ENCODE measurements at places on chromosomes 3 and 15. TPM values are rescaled to one million over a fixed set of nuclear protein-coding genes. Genes with fewer than 3 reads are reported as not detected.

Gene RGMA
- total RNA-seq: 10.3 TPM

DNA sequence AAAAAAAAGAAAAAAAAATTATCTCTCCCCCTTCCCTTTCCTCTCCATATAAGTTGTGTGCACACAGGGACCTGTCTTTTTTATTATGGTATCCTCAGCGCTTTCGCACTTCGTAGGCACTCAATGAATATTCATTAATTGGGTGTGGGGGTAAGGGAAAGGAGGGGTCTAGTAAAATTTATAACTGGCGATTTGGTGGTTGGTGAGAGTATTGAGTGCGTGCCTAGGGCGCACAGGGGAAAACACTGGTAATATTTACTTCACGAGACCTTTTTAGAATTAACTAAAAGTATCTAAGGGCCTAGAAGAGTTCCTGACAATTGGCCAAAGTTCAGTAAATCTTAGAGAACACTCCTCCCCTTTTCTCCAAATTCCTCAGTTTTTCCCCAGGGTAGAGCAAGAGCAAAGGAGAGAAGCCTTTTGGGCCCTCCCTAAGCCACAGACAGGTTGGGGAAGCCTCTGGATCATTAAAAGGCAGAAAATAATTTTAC is 25.7 kb downstream of the TYRO3 start:
- peaks cover 5% of the 10 kb centered on the region for H3K4me1 ChIP-seq
- no peak overlapping the region for H3K27ac ChIP-seq
- no peaks in the 10 kb centered on the region for H3K27me3 ChIP-seq
- H3K4me3 ChIP-seq: no peak overlapping the region
- DNase-seq: no peak

GRCh38 chr3:6168256-6168655 is 692.7 kb upstream of the GRM7 start:
- no peaks in the 10 kb centered on the region for H3K36me3 ChIP-seq
- H3K4me1 ChIP-seq: no peaks in the 10 kb centered on the region
- H3K4me3 ChIP-seq: no peak overlapping the region
- DNase-seq: no peak
- no peak overlapping the region for H3K27ac ChIP-seq

GRCh38 chr15:77457191-77457904 is 36.7 kb downstream of the HMG20A start:
- H3K27me3 ChIP-seq: no peaks in the 10 kb centered on the region
- H3K4me1 ChIP-seq: peaks cover 20% of the 10 kb centered on the region
- peak; percentile 53 for DNase-seq
- peak overlapping the region; percentile 24 for H3K27ac ChIP-seq
- no peak overlapping the region for H3K4me3 ChIP-seq

DNA sequence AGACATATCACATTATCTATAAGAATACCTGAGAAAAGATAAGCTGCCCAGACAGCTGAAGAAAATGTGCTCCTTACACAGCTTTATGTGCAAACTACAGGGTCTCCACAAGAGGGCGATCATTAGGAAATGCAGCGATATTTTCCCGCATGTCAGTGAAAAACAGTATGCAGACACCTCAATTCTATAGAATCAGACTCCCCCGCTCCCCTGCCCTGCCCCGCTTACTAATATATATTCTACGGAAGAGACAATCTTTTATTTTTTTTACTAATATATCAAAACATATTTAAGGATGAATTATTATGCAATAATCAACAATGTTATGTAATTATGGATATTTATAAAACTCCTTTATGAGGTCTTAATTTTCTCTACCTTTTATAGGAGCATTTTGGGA is 681.3 kb downstream of the ROBO1 start:
- H3K27me3 ChIP-seq: no peaks in the 10 kb centered on the region
- H3K4me3 ChIP-seq: no peak overlapping the region
- peak; percentile 20 for DNase-seq
- no peaks in the 10 kb centered on the region for H3K36me3 ChIP-seq

Gene POC1A
- 0.92 TPM for total RNA-seq

Gene COMMD4
- 63.2 TPM for total RNA-seq

Gene SLC51B
- total RNA-seq: not detected

DNA sequence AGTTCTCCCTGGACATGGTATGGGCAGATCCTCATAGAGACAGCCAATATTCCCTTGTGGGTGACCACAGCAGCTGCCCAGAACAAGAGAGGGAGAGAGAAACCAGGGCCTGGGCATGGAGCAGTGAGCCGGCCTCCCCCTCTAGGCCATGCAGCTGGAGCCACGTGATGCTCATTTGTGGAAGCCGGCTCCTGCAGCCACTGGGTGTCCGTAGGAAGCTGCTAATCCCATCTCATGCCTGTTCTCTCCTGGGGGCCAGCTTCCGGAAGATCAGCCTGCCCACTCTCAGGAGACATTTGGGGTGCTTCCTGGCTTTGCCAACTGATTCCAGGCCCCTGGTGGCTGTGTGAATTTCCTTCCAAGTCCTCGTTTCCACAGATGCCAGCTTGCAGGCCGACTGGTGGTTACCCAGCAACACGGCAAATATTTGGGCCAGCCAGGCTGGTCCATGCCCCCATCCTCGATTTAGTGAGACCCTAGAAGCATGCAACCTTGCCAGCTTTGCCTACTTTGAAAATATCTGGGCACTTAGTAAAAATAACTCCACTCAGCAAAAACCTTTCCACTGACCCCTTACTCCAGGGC is 55.3 kb downstream of the LINGO1 start:
- no peak for DNase-seq
- no peaks in the 10 kb centered on the region for H3K27me3 ChIP-seq
- H3K4me3 ChIP-seq: no peak overlapping the region

DNA sequence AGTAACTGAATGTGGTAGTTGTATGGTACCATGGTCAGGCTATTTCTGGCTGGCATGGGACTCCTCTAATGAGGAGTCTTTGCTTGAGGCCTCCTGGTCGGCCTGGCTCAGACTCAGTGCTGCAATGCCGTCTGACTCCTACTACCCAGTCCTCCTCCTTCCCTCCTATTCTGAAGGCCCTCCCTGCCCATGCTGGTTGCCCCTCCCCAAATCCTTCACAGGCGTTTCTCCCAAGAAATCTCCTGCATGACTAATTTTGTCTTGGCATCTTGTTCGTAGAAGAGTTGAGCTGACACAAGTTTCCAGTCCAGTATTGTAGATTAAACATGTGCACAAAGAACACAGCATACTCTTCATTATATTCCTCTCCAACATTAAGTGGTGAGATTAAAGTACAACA is 115.5 kb downstream of the NFKBIZ start:
- H3K27ac ChIP-seq: no peak overlapping the region
- H3K4me1 ChIP-seq: no peaks in the 10 kb centered on the region
- no peaks in the 10 kb centered on the region for H3K36me3 ChIP-seq
- H3K4me3 ChIP-seq: no peak overlapping the region
- no peaks in the 10 kb centered on the region for H3K27me3 ChIP-seq
- DNase-seq: peak; percentile 28

DNA sequence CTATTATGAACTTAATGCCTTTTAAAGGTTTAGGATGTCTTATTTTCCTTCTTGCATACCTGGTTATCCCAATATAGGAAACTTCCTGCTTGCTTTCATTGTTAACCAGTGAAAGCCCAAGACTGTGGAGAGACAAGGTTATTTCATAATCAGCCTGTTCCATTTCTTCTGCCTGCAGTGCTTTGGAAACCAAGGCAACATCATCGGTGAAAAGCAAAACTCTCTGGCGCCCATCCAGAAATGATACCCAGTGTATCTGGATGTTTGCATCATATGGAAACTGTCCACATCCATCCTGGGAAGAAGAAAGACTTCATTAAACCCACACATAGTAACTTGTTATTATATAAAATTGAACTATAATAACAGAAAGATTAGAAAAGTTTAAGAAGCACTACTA is 170.1 kb downstream of the VPS13C start:
- H3K36me3 ChIP-seq: no peaks in the 10 kb centered on the region
- no peak for DNase-seq
- no peak overlapping the region for H3K27ac ChIP-seq
- H3K4me1 ChIP-seq: no peaks in the 10 kb centered on the region
- no peaks in the 10 kb centered on the region for H3K27me3 ChIP-seq
- no peak overlapping the region for H3K4me3 ChIP-seq

DNA sequence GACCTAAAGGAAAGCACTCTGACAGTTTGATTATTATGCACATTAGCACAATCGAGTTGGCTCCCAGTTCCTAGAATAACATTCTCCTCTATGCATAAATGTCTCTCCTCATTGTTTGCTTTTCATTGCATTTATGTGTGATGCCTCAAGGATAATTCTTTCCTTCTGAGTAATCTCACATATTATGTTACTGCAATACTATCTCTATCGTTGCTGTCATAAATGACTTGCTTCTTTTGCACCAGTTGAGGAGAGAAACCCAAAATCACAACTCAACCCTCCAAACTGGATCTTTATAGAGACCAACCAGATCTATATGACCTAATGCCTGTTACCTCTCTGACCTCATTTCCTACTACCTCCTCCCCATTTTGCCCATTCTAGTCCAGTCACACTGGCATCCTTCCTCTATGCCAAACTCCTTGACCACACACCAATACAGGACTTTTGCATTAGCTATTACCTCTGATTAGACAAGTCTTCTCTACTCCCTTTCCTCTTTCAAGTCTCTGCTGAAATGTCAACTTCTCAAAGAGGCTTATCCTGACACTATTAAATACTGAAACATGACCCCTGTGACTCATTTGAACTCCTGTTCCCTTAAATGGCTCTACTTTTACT is 1026.0 kb downstream of the TUSC7 start:
- no peaks in the 10 kb centered on the region for H3K36me3 ChIP-seq
- no peak overlapping the region for H3K4me3 ChIP-seq
- no peaks in the 10 kb centered on the region for H3K27me3 ChIP-seq
- no peak overlapping the region for H3K27ac ChIP-seq
- no peak for DNase-seq
- H3K4me1 ChIP-seq: no peaks in the 10 kb centered on the region

Gene WDR93
- total RNA-seq: 2.3 TPM

DNA sequence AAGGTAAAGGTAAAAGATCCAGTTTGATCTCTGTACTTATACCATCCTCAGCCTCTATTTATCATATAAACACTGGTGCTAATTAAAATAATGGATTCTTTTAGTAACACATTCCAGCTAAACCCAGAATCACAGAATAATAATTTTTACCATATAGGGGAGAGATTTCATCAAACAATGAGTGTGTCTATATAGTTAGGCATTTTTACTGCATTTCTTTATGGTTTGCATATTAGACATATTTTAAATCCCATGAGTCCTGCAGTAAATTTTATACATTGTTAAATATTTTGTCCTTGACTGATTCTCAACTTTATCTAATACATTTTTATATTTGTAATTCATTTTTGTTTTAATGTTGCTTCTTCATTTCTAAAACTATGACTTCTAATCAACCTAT is 323.7 kb upstream of the AGTR1 start:
- DNase-seq: no peak
- no peak overlapping the region for H3K27ac ChIP-seq
- no peak overlapping the region for H3K4me3 ChIP-seq
- H3K4me1 ChIP-seq: no peaks in the 10 kb centered on the region

Gene HYAL3
- total RNA-seq: 2.7 TPM

- H3K27me3 ChIP-seq: no peaks in the 10 kb centered on the region
- no peak overlapping the region for H3K4me3 ChIP-seq
- peaks cover 11% of the 10 kb centered on the region for H3K4me1 ChIP-seq
- no peaks in the 10 kb centered on the region for H3K36me3 ChIP-seq
- DNase-seq: peak; percentile 22
These were observed 76.5 kb upstream of the SPRED1 start for GRCh38 chr15:38176155-38176554.

DNA sequence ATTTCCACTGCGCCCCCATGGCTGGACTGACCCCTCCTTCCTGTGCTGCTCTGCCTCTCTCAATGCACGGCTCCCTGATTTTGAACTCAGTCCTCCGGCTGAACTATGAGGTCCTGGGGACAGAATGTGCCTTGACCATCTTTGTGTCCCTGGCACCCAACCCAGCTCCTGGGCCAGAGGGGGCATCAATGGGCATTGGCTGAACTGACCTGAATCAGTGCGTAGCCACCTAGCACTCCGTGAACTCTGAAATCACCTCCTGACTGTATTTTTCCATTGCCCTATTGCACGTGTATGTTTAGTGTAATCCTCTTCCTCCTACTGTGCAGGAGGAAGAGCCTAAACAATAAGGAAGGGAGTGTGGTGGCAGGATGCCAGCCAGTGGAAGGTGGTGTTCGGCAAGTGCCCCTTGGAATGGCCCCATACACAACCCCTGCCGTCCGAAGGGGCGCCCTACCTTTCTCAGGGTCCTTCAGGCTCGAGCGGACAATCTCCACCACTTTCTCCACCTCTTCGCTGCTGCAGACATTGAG is 33.5 kb downstream of the BDH1 start:
- H3K4me1 ChIP-seq: no peaks in the 10 kb centered on the region
- H3K27me3 ChIP-seq: no peaks in the 10 kb centered on the region
- H3K4me3 ChIP-seq: no peak overlapping the region
- H3K36me3 ChIP-seq: no peaks in the 10 kb centered on the region

- H3K27ac ChIP-seq: no peak overlapping the region
- DNase-seq: no peak
- H3K4me1 ChIP-seq: peaks cover 38% of the 10 kb centered on the region
- no peaks in the 10 kb centered on the region for H3K36me3 ChIP-seq
- no peak overlapping the region for H3K4me3 ChIP-seq
- no peaks in the 10 kb centered on the region for H3K27me3 ChIP-seq
These were observed 108.3 kb upstream of the FRMD4B start for GRCh38 chr3:69494185-69494584.

DNA sequence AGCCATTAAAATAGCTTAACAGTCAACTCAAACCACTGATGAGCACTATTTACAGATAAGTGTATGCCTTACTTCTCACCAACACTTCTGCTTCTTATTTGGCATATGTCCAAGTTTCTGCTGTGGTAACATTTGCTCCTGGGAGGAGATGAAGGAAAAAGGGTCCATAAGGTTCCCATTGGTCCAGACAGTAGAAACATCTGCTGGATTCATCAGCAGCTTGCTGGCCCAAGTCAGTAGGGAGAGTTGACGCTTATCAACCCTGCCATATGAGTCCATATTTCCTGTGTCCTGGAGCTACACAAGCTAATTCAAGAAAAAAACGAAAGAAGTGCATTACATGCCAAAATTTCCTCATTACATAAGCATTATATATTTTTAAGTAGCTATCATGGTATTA is 824.5 kb downstream of the CADM2 start:
- H3K4me1 ChIP-seq: no peaks in the 10 kb centered on the region
- no peak overlapping the region for H3K27ac ChIP-seq
- H3K27me3 ChIP-seq: no peaks in the 10 kb centered on the region
- no peaks in the 10 kb centered on the region for H3K36me3 ChIP-seq
- DNase-seq: no peak

Gene PARP14
- total RNA-seq: 44.5 TPM

- DNase-seq: peak; percentile 11
- peaks cover 6% of the 10 kb centered on the region for H3K4me1 ChIP-seq
- H3K27me3 ChIP-seq: no peaks in the 10 kb centered on the region
- H3K36me3 ChIP-seq: no peaks in the 10 kb centered on the region
- no peak overlapping the region for H3K27ac ChIP-seq
- no peak overlapping the region for H3K4me3 ChIP-seq
These were observed 132.6 kb upstream of the COL8A1 start for GRCh38 chr3:99505646-99506269.

DNA sequence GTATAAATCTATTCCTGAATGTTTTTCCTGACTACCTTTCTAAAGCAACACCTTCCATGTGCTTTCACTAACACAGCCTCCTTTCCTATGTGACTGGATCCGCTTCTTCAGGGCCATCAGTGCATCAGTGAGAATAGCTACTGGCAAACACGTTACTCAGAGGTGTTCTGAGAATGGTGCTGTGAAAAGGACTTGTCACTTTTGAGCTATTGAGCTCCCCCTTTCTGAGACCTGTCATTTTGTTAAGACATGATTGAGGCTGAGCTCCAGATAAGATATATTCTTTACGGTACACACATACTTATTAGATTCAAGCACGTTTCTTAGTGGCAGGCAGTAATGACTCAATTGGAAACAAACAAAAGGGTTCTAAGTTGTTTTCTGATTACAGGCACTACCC is 45.0 kb upstream of the ADCY5 start:
- no peaks in the 10 kb centered on the region for H3K27me3 ChIP-seq
- no peaks in the 10 kb centered on the region for H3K36me3 ChIP-seq
- H3K4me3 ChIP-seq: no peak overlapping the region
- H3K4me1 ChIP-seq: no peaks in the 10 kb centered on the region

Gene PHLDB2
- total RNA-seq: 34.7 TPM

Gene NPTN
- 119 TPM for total RNA-seq
